CD4-positive, alpha-beta memory T cell (primary cell): ENCODE measurements at places on chromosomes 16 and 17. TPM values are rescaled to one million over a fixed set of nuclear protein-coding genes. Genes with fewer than 3 reads are reported as not detected.

Gene GPR142
- not detected for total RNA-seq

Gene NPIPB2
- total RNA-seq = 9.0 TPM

Gene SCGB1C2
- not detected for total RNA-seq

Gene VAT1L
- not detected for total RNA-seq

Gene NPIPB6
- total RNA-seq = 4.5 TPM

Gene MFAP4
- total RNA-seq = not detected

Gene FOXL1
- not detected for total RNA-seq

Gene HOXB5
- not detected for total RNA-seq

Gene C16orf96
- total RNA-seq = 0.29 TPM

Gene UTS2R
- not detected for total RNA-seq

Gene NUPR1
- not detected for total RNA-seq

Gene FBXO39
- total RNA-seq = 0.20 TPM

Gene HDAC5
- total RNA-seq = 74.2 TPM

Gene AOC3
- 0.58 TPM for total RNA-seq

Gene COPZ2
- 1.9 TPM for total RNA-seq

Gene MRPS7
- 34.1 TPM for total RNA-seq
